Spinal cord (tissue), 10 donors: ENCODE measurements at places on chromosomes 7 and 10. TPM values are rescaled to one million over a fixed set of nuclear protein-coding genes. Genes with fewer than 3 reads are reported as not detected.

PAPOLB gene
- total RNA-seq, result 0.94 TPM

SNX13 gene
- 97.6 TPM for total RNA-seq

METTL27 gene
- total RNA-seq, result 0.79 TPM

OR2A12 gene
- total RNA-seq, result not detected

TAS2R41 gene
- not detected for total RNA-seq

TMEM213 gene
- total RNA-seq, result not detected

EBF3 gene
- 14.3 TPM for total RNA-seq

IQUB gene
- total RNA-seq, result 7.8 TPM

SPDYE18 gene
- 0.50 TPM for total RNA-seq

FOXP2 gene
- 27.5 TPM for total RNA-seq

NODAL gene
- total RNA-seq, result 2.1 TPM

GRCh38 chr7:25855854-25856782 lies 295.9 kb upstream of the NFE2L3 start:
- H3K27me3 ChIP-seq, result peaks cover 92% of the 10 kb centered on the region
- no peak for DNase-seq
- H3K4me1 ChIP-seq, result peaks cover 41% of the 10 kb centered on the region
- H3K4me3 ChIP-seq, result peak overlapping the region; percentile 83
- H3K27ac ChIP-seq, result peak overlapping the region; percentile 94
- H3K36me3 ChIP-seq, result no peaks in the 10 kb centered on the region

DNA sequence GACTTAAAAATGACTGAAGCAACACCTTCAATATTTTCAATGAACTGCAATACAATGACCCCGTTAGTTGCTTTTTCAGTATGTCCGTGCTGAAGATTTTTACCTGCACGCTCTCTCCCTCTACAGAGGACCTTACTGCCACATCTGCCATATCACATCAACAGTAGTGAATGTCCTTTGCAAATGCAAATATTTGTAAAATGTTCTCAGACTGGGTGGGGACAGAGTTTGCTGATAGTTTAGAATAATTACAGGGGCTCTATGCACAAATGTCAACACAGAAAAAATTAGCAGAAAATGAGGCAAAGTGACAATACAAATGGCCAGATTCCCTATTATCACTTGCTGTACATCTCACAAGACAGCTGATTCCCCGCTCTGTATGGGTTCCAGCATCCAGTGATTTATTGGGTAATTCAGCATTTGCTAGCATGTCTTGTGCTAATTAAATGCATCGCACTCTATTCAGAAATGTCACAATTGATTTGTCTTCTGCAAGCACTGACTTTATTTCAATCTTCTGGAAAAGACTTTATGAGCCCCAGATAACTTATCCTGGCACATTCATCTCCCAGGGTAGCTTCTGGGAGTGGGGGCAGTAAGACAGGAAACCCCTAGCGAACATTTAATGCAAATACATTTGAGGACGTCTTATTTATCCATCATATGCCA lies 69.1 kb upstream of the PTER start:
- no peak overlapping the region for H3K27ac ChIP-seq
- no peak for DNase-seq
- H3K4me1 ChIP-seq, result no peaks in the 10 kb centered on the region
- H3K4me3 ChIP-seq, result no peak overlapping the region

- no peaks in the 10 kb centered on the region for H3K27me3 ChIP-seq
- H3K36me3 ChIP-seq, result peaks cover 36% of the 10 kb centered on the region
- H3K4me1 ChIP-seq, result peaks cover 24% of the 10 kb centered on the region
- H3K4me3 ChIP-seq, result no peak overlapping the region
- DNase-seq, result no peak
- no peak overlapping the region for H3K27ac ChIP-seq
Measured at GRCh38 chr7:137882261-137882668, 35.5 kb upstream of the DGKI start.

- no peaks in the 10 kb centered on the region for H3K36me3 ChIP-seq
- H3K4me1 ChIP-seq, result no peaks in the 10 kb centered on the region
- H3K27me3 ChIP-seq, result no peaks in the 10 kb centered on the region
- DNase-seq, result no peak
Measured at GRCh38 chr7:79500759-79501158, 47.3 kb upstream of the MAGI2 start.

- H3K27me3 ChIP-seq, result no peaks in the 10 kb centered on the region
- H3K4me1 ChIP-seq, result no peaks in the 10 kb centered on the region
- no peak for DNase-seq
Measured at GRCh38 chr7:143494622-143495021, 16.9 kb downstream of the TAS2R41 start.

GRCh38 chr10:1255118-1255517 lies 198.9 kb downstream of the WDR37 start:
- no peak for DNase-seq
- no peaks in the 10 kb centered on the region for H3K36me3 ChIP-seq
- H3K4me3 ChIP-seq, result no peak overlapping the region
- no peak overlapping the region for H3K27ac ChIP-seq
- peaks cover 4% of the 10 kb centered on the region for H3K27me3 ChIP-seq
- peaks cover 6% of the 10 kb centered on the region for H3K4me1 ChIP-seq

- H3K4me3 ChIP-seq, result no peak overlapping the region
- H3K4me1 ChIP-seq, result no peaks in the 10 kb centered on the region
- no peak for DNase-seq
- H3K27me3 ChIP-seq, result no peaks in the 10 kb centered on the region
Measured at GRCh38 chr7:18653381-18654155, 158.0 kb downstream of the HDAC9 start.

DNA sequence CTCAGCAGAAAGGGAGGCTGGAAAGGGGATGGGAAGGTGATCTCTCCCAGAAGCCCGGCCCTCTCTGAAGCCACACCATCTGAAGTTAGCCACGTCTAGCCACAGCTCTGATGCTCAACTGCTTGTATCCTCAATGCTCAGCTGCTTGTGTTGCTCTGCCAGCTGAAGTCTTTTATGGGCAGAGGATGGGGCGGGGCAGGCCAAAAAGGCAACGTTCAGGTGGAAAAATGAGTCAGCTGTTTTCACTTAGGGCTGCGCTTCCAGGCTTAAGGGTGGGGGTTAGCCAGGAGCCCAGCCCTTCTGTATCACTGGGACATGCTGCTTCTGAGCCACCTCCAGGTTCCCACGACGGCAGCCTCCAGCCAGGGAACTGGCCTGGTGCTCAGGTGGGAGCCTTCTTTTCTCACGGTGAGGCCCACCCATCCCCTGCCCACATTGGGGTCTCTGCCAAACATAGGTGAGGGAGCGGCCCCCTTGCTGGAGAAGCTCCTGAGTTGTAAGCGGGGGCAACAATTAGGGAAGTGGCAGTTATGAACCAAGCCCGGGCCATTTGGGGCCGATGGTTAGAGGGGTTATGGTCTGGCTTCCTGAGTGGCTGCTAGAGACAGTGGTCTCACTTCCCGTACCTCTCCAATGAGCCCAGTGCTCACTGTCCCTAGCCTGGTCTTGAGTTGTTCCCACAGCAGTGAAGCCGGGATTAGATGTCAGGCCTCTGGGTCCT lies 44.9 kb upstream of the CNPY1 start:
- H3K27ac ChIP-seq, result no peak overlapping the region
- H3K4me3 ChIP-seq, result no peak overlapping the region
- no peaks in the 10 kb centered on the region for H3K36me3 ChIP-seq
- no peak for DNase-seq
- no peaks in the 10 kb centered on the region for H3K27me3 ChIP-seq
- H3K4me1 ChIP-seq, result peaks cover 25% of the 10 kb centered on the region

- no peak overlapping the region for H3K27ac ChIP-seq
- no peaks in the 10 kb centered on the region for H3K36me3 ChIP-seq
- DNase-seq, result no peak
- no peaks in the 10 kb centered on the region for H3K27me3 ChIP-seq
- H3K4me1 ChIP-seq, result no peaks in the 10 kb centered on the region
Measured at GRCh38 chr10:9992661-9993060, 1025.0 kb upstream of the CELF2 start.

DNA sequence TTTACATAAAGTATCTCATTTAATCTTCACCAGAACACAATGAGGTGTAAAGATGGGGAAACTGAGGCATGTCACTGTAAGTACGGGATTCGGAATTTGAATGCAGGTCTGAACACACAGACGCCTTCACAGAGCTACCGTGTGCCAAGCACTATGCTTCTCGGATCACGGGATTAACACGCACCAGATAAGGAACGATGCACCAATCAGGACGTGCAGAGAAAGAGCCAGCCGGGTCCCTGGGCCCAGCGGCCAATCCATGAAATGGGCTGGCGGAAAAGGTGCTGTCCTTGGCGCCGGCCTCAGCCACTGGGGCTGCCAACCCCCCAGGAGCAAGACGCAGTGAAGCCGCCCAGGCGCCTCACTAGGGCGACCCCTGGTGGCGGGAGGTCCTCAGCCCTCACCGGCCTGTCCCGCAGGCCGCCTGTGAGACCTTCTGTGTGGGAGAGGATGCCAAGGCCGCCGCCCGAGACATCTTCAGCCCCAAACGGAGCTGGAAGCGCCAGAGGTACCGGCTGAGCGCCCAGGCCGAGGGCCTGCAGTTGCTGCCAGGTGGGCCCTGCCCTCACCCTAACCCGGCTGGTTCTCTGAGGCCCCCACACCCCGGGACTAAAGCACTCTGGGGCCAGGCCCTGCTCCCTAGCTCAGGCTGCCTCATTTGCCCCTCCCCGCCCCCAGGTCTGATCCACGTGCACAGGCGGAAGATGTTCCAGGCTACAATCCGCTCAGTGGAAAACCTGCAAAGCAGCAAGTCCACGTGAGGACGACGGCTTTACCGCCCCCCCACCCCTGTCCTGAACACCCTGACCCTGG lies 15.6 kb downstream of the ATG9B start:
- H3K27ac ChIP-seq, result no peak overlapping the region
- H3K4me1 ChIP-seq, result peaks cover 49% of the 10 kb centered on the region
- H3K27me3 ChIP-seq, result peaks cover 8% of the 10 kb centered on the region
- H3K36me3 ChIP-seq, result peaks cover 13% of the 10 kb centered on the region

DNA sequence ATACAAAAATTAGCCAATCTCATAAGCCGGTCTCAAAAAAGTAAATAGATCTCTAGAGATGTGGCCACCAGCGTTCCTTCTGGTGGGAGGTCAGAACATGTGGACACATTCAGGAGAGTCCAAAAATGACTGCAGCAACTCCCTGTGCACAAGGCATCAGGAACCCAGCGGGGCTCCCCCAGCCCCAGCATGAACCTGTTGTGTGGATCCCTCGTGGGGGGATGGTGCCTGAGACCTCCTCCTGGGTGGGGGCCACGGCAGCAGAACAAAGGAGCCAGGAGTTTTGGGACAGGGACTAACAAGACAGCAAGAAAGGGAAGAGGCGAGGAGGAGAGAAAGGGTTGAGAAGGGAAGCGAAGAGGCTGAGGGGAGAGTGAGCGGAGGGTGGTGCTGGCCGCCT lies 121.8 kb downstream of the WDR37 start:
- H3K27ac ChIP-seq, result no peak overlapping the region
- peaks cover 23% of the 10 kb centered on the region for H3K4me1 ChIP-seq
- H3K36me3 ChIP-seq, result peaks cover 17% of the 10 kb centered on the region
- H3K4me3 ChIP-seq, result no peak overlapping the region
- no peak for DNase-seq

DNA sequence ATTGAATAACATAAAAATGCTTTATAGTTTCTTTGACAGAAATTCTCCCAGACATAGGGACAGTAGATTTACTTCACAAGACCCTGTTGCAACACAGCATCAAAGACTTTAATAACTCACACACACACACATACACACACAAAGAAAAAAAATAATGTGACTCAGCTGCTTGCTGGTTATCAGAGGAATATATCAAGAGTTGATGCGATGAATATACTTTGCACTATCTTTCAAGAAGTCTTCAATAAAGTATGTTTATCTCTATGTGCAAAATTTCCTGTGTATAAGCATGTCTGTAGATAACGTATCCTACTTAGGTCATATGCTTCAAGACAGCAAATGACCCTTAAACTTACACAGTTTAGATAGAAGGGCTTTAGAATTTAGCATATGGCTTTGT lies 243.1 kb downstream of the ARL4A start:
- H3K27me3 ChIP-seq, result no peaks in the 10 kb centered on the region
- no peaks in the 10 kb centered on the region for H3K36me3 ChIP-seq
- no peak for DNase-seq
- H3K4me1 ChIP-seq, result no peaks in the 10 kb centered on the region

GRCh38 chr7:80263821-80264220 lies 129.2 kb downstream of the GNAI1 start:
- H3K4me1 ChIP-seq, result no peaks in the 10 kb centered on the region
- no peak for DNase-seq
- no peak overlapping the region for H3K4me3 ChIP-seq

DNA sequence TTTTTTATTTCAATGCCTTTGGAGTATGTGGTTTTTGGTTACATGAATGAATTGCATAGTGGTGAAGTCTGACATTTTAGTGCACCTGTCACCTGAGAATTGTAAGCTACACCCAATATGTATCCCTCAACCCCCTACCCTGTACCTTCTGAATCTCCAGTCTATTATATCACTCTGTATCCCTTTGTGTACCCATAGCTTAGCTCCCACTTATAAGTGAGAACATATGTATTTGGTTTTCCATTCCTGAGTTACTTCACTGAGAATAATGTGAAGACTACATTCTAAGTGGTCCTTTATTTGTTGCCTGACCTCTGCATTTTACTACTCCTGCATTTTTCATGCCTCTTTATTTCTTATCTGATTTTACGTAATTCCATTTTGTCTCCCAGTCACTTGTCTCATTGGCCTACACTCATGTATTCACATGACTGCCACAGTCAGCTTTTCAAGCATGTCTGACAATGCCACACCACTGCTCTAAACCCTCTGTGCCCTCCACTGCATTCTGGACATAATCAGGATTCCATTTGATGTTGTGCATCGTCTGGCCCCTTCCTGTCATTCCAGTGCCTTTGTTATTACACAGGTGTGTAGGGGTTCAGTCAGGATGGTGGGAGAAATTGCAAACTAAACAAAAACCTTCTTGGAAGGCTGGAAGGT lies 1325.5 kb downstream of the XPNPEP1 start:
- no peaks in the 10 kb centered on the region for H3K27me3 ChIP-seq
- H3K27ac ChIP-seq, result no peak overlapping the region
- no peak for DNase-seq
- no peaks in the 10 kb centered on the region for H3K4me1 ChIP-seq
- H3K36me3 ChIP-seq, result no peaks in the 10 kb centered on the region

DNA sequence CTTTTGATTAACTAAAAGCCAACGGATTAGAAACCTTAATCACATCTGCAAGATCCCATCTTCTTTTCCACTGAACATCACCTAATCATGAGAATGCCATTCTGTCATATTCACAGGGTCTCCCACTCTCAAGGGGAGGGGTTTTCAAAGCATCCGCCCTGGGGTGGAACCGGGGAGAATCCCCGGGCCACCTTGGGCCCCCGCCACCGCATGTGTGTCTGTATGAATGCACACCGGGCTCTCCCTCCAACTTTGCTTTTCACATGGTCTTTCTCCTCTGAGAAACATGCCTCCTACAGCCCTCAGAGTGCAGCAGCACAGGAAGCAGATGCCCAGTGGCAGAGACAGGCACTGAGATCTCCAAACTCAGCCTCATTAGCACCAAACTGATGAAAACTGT lies 233.2 kb upstream of the PPP2R2D start:
- no peak overlapping the region for H3K27ac ChIP-seq
- DNase-seq, result no peak
- H3K36me3 ChIP-seq, result no peaks in the 10 kb centered on the region
- H3K4me1 ChIP-seq, result no peaks in the 10 kb centered on the region
- no peaks in the 10 kb centered on the region for H3K27me3 ChIP-seq
- H3K4me3 ChIP-seq, result no peak overlapping the region

- no peak overlapping the region for H3K27ac ChIP-seq
- no peak for DNase-seq
- no peaks in the 10 kb centered on the region for H3K27me3 ChIP-seq
- peaks cover 11% of the 10 kb centered on the region for H3K4me1 ChIP-seq
Measured at GRCh38 chr10:30709700-30710358, 80.3 kb upstream of the LYZL2 start.
